ENCODE measurements at places on chromosomes 1 and 21.

- no peak for DNase-seq
Observed at GRCh38 chr1:217373761-217374701, 256.9 kb downstream of the GPATCH2 start.

DNA sequence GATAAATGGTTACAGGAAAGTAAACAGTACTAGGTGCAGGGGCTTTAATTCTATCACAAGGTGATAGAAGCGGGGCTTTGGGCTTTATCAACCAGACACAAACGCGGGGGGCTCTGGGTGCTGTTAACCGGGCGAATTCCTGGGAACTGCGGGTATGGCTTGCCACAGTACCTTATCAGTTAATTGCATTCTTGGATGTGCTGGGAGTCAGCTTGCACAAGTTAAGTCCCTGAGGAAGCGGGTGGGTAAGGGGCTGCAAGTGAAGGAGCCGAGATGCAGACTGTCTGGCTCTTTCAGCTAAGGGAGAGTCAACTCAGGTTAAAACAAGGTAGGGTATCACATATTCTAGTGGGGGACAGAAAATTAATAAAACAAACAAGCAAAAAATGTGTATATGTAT, 661 bp downstream of the GBP4 start:
- DNase-seq, result no peak

GRCh38 chr1:2376261-2376741, 15.1 kb downstream of the MORN1 start:
- DNase-seq, result no peak

- no peak for DNase-seq
Observed at GRCh38 chr1:18571275-18571674, 59.4 kb upstream of the PAX7 start.

Data from GM19239 (cell line).